ENCODE measurements at places on chromosomes 13 and 19.

- no peak for DNase-seq
Observed at GRCh38 chr13:114282041-114282670, 755 bp downstream of the UPF3A start.

DNA sequence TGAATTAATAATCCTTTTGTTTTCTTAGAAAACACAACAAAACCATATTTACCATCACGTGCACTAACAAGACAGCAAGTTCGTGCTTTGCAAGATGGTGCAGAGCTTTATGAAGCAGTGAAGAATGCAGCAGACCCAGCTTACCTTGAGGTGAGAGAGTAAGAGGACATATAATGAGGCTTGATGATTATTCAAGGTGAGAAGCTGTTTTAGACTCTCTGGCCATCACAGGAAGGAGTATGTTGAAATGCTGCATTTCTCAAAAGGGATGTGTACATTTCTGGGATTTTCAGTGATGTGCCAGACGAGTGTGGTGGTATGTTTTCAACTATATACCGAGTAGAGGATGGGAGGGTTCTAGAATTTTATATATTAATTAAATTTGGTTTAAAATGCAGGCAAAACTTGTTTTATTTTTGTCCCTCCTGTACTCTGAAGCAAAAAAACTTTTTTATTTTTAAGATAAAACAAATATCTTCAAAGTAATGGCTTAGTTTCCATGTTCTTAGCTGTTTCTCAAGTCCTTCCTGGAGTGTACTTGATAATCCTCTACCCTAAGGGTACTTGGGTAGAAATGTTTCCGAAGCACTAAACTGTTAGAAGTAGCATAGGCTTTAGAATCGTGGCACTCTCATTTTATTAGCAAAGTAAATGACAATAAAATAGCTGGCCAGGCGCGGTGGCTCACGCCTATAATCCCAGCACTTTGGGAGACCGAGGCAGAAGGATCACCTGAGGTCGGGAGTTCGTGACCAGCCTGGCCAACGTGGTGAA lies 51.1 kb downstream of the N4BP2L1 start:
- no peak for DNase-seq

- no peak for DNase-seq
Observed at GRCh38 chr19:11261431-11261970, 823 bp downstream of the DOCK6 start.

DNA sequence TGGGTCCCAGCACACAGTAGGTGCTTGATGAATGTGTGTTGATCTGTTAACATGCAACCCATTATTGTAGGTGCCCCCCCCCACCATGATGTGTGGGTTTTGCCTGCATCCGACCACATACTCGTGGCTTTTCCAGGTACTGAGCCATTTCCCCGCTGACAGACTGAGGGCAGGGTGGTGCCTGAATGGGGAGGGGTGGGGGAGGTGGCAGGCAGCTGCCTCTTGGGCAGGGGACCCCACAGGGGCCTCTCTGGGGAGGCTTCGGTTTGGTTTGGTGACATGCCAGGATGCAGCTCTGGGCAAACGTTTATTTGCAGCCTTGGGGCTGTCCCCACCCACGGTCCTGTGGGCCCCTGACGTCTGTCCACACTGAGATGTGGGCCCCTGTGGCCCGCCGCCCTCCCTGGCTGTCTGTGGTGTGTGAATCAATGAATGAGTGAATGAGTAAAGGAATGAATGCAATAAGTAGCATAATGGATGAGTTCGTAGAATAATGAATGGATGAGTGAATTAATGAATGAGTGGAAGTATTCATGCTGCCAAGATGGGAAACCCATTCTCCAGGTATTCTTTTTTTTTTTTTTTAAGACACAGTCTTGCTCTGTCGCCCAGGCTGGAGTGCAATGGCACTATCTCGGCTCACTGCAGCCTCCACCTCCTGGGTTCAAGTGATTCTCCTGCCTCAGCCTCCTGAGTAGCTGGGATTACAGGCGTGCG lies 9.0 kb upstream of the JUND start:
- peak; percentile 92 for DNase-seq

GRCh38 chr19:35389192-35389861 lies 18.5 kb downstream of the GPR42 start:
- DNase-seq = no peak

DNA sequence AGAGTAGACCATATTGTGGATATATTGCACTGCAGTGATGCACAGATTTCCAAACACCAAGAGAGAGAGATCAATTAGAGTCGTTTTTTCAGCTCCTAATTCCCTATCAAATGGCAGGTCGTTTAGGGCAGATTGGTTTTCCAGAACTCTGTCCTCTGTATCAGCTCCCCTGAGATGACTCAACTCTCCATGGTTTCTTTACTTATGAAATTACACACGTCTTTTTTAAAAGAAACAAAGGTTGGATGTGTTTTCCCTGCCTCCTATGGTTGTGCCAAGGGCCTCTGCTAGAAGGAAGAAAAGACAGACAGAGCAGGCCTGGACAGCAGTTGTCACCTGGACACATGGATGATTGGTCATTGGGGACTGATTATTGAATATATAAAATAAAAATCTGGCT lies 478.1 kb upstream of the NBEA start:
- DNase-seq = no peak

DNA sequence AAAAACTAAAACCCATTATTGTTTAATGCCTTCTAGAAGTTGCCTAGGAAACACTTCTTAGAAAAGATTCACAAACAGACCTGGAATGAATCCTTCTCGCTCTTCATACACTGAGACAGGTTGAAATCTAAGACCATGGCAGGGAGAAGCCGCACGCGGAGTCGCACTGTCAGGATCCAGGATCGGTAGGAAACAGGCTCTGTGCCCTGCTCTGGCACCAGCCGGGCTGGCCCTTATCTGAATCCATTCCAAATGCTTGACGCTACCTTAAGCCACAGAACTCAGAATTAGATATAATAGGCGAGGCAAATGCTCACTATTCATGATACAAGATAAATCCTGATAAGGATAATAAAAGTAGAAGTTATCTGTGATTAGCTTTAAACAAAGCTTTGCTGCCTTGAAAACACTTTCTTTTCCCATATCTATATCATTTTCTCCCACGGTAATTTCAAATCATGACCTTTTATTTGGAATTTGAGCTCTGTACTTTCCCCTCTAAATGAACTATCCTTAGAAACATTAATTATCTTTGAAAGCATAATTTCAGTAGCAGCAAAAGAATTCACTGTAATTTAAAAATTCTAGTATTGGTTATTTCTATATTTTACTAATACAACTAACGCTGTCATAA lies 385.6 kb downstream of the IRS2 start:
- no peak for DNase-seq

DNA sequence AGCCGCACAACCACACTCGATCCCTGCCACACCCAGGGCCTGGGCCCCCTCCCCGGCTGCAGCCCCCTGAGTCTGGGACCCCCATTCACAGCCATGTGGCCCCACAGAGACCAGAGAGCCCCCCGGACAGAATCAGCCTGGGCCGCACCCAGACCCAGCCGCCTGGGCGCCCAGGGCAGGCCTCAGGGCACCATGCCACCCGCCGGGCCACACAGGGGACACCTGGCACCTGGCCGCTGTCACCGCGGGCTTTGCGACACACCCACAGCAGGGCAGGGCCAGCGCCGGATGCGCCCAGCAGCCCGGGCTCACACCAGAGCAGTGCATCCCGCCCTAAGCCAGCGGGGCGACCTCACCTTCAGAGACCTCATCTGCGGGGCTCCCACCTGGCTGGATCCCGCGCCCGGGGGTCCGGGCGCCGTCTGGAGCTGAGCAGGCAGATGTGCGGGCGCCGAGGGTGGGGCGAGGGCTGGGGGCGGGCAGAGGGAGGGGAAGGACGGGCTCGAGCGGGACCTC lies 443 bp downstream of the TBXA2R start:
- no peak for DNase-seq

GRCh38 chr19:30448386-30449077 lies 76.3 kb downstream of the ZNF536 start:
- DNase-seq = no peak

DNA sequence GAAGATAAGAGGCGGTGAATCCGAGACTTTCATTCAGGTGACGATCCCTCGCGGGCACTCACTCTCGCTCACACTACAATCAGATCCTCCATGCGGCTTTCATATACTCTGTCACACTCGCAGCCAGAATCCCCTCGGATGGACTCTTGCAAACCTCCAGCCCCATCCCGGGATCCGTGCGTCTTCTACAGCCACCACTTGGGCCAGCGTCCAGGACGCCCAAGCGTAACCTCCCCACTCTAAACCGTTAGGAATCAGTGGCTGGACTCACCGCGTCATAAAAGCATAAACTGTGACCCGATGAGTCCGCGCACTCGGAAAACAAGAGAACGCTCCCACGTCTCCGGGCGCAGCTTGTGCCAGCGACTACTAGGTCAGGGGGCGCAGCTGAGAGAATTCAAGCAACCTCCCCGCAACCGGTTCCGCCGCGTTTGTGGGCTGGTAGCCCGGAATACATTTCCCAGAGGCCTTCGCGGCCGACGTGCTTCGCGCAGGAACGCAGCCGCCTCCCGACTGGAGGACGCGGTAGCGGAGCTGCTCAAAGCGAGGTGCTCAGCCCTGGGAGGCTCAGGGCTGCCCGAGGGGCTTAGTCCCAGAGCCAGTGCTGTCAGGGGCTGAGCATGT lies 27.6 kb downstream of the ZNF607 start:
- DNase-seq = peak; percentile 32

DNA sequence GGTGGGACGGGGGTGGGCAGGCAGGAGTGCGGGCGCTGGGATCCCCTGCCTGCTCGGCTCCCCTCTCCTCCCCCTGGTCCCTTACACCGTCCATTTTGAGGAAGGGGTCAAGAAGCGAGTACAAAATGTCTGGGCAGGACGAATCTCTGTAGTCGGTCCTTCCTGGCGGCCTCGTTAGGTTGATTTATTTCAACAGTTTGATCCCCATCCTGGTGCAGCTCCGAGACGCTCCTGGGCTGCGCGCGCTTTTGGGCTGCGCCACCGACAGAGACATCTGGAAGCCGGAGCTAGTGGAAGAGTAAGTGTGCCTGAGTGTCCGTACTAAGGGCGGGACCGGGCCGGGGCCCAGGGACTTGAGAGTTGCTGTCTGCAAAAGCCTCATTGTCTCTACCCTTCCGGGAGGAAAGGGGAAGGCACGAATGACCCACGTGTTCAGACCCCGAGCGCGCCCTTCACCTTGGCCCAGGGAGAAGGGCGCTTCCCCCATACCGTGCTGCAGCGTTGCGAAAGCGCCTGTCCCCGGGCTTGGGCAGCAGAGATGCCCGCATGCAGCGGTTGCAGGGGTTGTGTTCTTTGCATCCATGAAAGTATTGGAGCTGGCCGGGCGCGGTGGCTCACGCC lies 1.8 kb downstream of the ZNF114 start:
- no peak for DNase-seq

DNA sequence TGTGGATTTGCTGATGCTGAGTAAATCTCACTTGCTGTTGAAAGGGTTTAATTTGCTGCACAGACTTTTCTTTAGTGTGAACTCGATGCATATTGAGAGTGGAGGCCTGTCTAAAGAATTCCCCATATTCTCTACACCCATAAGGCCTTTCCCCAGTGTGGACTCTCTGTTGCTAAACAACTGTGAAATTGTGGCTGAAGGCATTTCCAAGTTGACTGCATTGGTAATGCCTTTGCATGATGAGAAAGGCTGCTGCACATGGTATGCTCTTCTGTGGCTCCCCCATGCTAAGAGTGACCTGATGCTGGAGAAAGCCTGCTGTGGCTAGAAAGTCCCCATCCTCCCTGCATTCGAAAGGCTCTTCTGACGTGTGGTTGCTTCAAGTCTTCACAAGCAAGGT lies 6.6 kb upstream of the ZNF599 start:
- no peak for DNase-seq

- no peak for DNase-seq
Observed at GRCh38 chr13:105763851-105764250, 771.6 kb downstream of the EFNB2 start.

DNA sequence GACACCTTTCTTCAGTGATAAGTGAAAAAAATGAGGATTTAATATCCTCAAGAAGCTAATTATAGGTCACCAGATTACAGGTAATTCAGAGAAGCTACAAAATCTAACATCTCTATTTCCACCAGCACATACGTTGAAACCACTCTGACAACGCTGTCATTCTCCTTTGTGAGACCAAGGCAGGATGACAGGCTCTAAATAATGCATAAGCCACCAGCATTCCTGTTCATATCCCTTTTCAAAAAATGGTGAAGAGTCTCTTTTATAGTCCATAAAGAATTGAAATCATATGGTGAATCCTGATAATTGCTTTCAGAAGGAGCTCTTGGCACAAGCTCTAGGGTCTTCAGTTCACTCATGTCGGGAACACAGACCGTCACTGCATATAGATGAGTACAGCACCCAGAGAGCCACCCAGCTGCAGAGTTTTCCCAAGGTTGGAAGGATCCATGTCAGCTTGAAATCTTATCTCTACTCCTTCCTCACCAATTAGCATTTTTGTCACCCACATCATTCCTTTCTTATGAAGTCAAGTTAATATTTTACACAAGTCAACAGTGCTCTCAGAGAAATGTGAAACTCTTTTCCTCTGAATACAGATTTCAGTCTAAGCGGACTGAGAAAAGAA lies 431.4 kb downstream of the TBC1D4 start:
- no peak for DNase-seq

- no peak for DNase-seq
Observed at GRCh38 chr19:31118287-31118955, 230.8 kb downstream of the TSHZ3 start.

- DNase-seq = no peak
Observed at GRCh38 chr19:20385061-20385460, 180.5 kb downstream of the ZNF737 start.

DNA sequence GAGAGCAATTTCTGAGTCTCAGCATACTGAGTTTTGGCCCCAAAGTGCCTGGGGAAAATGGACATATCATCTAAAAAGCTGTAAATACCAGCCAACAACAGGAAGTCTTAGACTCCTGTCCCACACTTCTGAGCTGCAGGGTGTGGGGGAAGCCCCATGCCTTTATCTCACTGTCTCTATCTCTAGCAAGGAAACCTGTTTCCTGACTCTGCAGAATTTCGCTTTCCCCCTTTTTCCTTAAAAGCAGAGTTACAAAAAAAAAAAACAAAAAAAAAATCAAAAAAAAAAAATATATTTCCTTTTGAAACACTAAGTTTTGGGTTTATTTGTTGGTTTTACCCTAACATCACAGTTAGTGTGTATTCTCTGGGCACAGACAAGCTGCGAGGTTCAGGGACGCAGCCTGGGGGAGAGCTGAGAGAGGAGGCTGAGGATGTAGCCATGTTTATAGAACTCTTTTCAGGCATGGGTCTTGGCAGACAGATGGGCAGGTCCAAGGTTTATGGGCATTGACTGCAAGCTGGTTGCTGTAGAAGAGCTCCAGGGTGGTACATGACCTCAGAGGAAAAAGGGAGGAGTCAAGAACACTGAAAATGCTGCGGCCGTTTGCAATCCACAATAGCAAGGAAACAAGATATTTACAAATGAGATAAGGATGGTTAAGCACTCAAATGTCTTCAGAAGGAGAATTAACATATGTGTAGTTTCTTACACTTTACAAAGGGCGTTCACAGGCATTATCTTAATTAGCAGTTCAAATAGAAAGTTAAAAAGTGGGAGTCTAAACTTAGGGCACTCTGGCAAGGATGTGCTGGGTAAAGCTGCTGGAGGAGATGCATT lies 4.9 kb downstream of the MBNL2 start:
- DNase-seq = no peak

GRCh38 chr19:50657712-50658440 lies 8.6 kb downstream of the C19orf81 start:
- DNase-seq = peak; percentile 85

GRCh38 chr13:58795715-58796114 lies 1164.2 kb downstream of the PCDH17 start:
- no peak for DNase-seq
